Endothelial cell (in vitro differentiated cells): ENCODE measurements at places on chromosomes 1 and 21.

DNA sequence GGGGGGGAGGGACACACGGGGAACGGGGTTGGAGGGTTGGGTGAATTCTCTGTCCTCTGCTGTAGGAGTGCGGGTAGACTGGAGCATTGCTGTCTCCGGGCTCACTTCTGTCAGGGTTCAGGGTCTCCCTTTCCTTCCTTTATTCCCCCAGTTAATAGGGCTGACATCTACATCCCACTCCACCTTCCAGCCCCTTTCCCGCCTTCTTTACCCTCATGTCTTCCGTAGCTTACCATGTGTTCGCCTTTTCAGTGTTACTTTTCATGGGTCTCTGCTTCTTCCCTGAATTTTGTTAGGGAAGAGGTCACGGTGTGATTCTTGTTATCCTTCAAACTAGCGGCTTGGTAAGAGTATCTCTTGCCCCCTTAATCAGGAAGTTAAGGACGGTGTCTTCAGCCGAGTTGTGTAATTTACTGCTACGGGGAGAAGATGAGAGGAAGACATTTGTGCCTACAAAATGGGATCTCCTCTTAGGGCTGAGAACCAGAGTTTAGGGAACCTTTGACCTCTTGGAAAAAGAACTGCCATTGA is 917 bp downstream of the RAP1A start:
- DNase-seq, result no peak
- peak overlapping the region; percentile 95 for H3K4me3 ChIP-seq
- peaks cover 8% of the 10 kb centered on the region for H3K36me3 ChIP-seq
- H3K27me3 ChIP-seq, result peaks cover 1% of the 10 kb centered on the region
- peaks cover 32% of the 10 kb centered on the region for H3K4me1 ChIP-seq
- H3K27ac ChIP-seq, result peak overlapping the region; percentile 67

DNA sequence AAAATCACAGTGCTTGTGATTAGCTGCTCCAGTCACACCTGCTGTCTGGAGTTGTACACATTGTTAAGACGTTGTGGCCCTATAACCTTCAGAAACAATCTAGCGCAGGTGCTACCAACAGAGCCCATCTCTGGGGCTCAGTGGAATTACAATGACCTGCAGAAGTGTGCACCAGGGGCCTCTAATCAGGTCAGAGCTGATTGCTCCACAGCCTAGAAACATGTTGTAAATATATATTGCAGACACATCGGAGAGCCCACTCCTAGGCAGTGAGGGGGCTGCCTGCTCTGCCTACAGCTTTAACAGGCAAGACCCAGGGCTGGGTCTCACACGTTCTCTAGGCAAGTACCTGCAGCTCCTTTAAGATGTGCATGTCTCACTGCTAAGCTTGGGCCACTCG is 302.0 kb downstream of the SIPA1L2 start:
- no peak overlapping the region for H3K4me3 ChIP-seq
- peaks cover 3% of the 10 kb centered on the region for H3K36me3 ChIP-seq
- DNase-seq, result no peak
- H3K27me3 ChIP-seq, result no peaks in the 10 kb centered on the region
- no peaks in the 10 kb centered on the region for H3K4me1 ChIP-seq
- no peak overlapping the region for H3K27ac ChIP-seq

DNA sequence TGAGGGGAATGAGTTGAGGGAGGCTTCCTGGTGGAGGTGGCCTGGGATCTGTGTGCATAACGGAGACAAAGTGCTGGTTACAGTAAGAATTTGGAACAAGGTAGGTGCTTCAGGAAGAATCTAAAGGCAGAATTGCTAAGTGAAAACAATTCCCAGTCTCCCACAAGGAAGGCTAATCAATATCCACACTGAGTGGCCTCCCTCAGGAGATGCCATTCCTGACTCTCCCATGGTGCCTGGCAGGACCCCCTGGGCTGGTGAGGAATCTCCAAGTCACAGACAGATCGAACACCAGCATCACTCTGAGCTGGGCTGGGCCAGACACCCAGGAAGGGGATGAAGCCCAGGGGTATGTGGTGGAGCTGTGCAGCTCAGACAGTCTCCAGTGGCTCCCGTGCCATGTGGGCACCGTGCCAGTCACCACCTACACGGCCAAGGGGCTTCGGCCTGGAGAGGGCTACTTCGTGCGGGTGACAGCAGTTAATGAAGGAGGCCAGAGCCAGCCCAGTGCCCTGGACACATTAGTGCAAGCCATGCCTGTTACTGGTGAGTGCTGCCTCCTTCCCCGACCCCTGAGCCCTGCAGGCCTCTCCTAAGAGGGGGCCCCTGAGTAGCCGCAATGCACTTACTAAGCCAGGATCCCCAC is 30.7 kb downstream of the IGFN1 start:
- no peak overlapping the region for H3K27ac ChIP-seq
- no peak overlapping the region for H3K4me3 ChIP-seq
- DNase-seq, result no peak
- no peaks in the 10 kb centered on the region for H3K4me1 ChIP-seq
- H3K36me3 ChIP-seq, result no peaks in the 10 kb centered on the region

DNA sequence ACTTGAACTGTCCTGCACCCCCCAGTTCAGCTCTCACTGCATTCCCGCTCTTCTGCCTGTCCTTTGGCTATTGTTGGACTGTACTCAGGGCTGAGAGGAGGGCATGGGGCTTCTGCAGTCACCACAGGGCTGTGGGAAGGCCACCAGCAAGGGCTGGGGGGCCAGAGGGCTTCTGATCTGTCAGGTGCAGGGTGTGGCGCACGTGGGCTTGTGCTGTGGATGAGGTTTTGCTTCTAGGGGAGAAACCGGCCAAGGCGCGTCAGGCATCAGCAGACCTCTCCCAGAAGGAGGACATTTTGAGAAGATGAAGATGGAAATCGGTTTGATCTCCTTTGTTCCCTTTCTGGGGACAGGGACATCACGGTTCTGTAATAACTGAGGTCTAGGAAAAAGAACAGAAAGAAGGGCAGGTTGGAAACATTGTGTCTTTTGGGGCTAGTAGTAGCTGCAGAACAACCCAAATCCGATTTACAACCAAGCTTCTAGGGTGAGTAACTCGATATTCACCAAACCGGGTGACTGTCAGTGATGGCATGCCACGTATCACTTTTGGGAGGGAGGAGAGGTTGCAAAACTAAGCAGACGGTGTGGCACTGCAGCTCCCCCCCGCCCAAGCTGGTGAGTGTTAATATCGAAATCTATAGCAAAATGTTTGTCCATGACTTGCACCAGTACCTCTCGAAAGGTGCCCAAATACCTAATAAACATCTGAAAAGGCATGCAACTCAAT is 40.9 kb downstream of the AGPAT3 start:
- no peak overlapping the region for H3K27ac ChIP-seq
- H3K36me3 ChIP-seq, result no peaks in the 10 kb centered on the region
- no peak overlapping the region for H3K4me3 ChIP-seq
- no peaks in the 10 kb centered on the region for H3K4me1 ChIP-seq
- H3K27me3 ChIP-seq, result peaks cover 5% of the 10 kb centered on the region

DNA sequence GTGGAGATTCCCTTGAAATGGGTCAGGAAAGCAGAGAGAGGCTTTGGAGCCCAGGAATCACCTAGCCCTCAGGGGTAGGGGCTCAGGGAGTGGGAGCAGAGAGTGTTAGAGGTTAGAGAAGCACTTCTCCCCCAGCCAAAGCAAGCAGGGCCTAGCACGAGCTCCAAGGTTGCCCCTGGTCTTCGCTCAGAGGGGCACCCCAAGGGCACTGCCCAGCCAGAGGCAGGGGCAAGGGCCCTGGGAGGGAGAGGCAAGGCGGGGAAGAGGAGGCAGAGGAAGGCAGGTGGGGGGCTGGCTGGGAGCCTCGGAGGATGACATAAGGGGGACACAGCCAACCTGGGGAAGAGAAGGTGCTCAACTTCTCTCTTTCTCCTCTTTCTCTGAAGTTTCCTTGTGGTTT is 71.9 kb downstream of the CASZ1 start:
- no peak for DNase-seq
- H3K4me1 ChIP-seq, result no peaks in the 10 kb centered on the region
- no peak overlapping the region for H3K4me3 ChIP-seq
- H3K27me3 ChIP-seq, result peaks cover 9% of the 10 kb centered on the region

GRCh38 chr1:160827418-160827817 is 31.4 kb downstream of the LY9 start:
- no peak for DNase-seq
- peaks cover 4% of the 10 kb centered on the region for H3K27me3 ChIP-seq
- H3K4me1 ChIP-seq, result peaks cover 9% of the 10 kb centered on the region
- H3K27ac ChIP-seq, result no peak overlapping the region

GRCh38 chr1:43153443-43153842 is 18.6 kb downstream of the EBNA1BP2 start:
- no peak overlapping the region for H3K27ac ChIP-seq
- peaks cover 10% of the 10 kb centered on the region for H3K27me3 ChIP-seq
- H3K4me1 ChIP-seq, result peaks cover 39% of the 10 kb centered on the region

GRCh38 chr1:221667504-221667903 is 74.4 kb downstream of the DUSP10 start:
- DNase-seq, result no peak
- no peak overlapping the region for H3K4me3 ChIP-seq
- no peaks in the 10 kb centered on the region for H3K4me1 ChIP-seq
- H3K27me3 ChIP-seq, result no peaks in the 10 kb centered on the region
- H3K27ac ChIP-seq, result no peak overlapping the region

DNA sequence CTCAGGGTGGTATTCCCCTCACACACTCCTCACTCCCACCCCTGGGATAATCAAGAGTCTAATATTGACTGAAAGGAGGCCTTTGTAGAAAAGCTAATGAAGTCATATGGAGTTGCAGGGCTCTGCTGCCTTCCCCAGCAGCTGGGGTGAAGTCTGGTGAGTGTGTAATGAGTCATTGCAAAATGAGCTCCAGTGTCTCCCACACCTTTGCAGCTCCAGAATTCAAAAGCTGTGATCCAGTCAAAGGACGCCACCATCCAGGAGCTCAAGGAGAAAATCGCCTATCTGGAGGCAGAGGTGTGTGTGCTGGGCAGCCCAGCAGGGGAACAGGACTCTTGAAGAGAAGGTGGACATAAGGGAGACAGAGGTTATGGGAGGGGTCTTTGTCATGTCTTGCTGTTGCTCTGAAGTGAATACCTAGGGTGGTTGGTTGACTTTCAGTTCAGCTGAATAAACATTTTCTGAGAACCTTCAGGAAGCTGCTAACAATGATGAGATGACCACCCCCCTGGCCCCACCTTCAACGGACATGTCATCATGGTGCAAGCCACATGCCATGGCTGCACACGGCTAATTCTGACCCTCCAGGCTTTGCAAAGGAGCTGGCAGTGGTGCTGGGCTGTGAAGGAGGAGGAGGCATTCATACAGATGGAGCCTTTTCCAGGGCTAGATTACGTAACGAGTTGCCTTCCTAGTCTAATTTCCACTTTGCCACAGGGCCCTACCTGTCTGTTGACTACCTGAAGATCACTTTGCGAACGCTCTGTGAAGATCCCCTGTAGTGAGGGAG is 32.2 kb upstream of the SNX27 start:
- no peak for DNase-seq
- H3K27me3 ChIP-seq, result no peaks in the 10 kb centered on the region
- no peaks in the 10 kb centered on the region for H3K4me1 ChIP-seq
- peak overlapping the region; percentile 45 for H3K4me3 ChIP-seq
- peaks cover 34% of the 10 kb centered on the region for H3K36me3 ChIP-seq

- peaks cover 4% of the 10 kb centered on the region for H3K27me3 ChIP-seq
- peaks cover 10% of the 10 kb centered on the region for H3K4me1 ChIP-seq
- no peak overlapping the region for H3K27ac ChIP-seq
These were observed 108.8 kb downstream of the PLXNA2 start for GRCh38 chr1:208135354-208135753.

DNA sequence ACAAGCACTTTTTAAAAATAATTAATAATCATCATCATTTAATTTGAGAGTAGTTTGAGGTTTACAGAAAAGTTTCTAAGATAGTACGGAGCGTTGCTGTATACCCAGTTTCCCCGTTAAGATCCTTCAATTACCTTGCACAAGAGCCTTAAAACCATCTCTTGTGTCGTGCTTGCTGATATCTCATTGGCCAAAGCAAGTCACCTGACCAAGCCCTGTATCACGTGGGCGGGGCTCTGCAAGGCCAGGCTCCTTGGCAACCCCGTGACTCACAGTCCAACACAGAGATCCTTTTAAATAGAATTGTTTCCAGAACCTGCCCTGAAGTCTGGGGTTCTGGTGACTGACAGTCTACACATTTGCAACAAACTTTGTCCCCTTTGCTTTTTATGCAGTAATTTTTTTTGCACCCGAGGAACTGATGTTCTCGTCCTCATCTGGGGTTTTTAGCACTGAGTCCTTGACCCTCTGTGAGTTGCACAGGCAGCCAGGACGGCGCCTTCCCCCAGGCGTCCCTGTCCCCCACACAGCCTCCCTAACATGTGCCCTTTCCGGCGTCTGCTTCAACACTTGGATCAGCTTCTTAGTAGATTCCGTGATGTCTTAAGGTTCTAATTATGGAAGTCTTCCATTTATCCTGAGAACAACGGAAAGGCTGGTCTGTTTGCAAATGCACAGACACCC is 183.3 kb upstream of the TMEM51 start:
- DNase-seq, result no peak
- H3K36me3 ChIP-seq, result peaks cover 4% of the 10 kb centered on the region
- H3K27ac ChIP-seq, result no peak overlapping the region
- H3K4me3 ChIP-seq, result no peak overlapping the region

DNA sequence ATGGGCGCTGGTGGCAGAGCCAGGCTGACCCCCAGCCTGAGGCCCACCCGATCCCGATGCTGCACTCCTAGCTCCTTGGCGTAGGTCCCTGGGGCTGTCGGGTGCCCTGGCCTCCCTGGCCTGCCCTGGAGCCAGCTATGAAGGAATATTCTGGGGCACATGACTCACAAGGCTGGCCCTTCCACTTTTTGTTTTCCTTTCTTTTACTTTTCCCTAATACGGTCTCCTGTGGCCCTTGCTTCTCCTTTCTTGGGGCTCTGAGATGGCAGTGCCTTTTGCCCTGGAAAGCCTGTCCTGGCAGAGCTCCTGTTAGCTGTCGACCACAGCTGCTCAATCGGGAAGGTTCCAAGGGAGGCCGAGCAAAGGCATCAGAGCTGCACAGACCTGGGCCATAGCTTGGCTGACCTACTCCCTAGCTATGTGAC is 22.1 kb downstream of the ARHGEF10L start:
- no peaks in the 10 kb centered on the region for H3K4me1 ChIP-seq
- no peak for DNase-seq
- H3K4me3 ChIP-seq, result no peak overlapping the region
- H3K27me3 ChIP-seq, result peaks cover 7% of the 10 kb centered on the region
- H3K27ac ChIP-seq, result no peak overlapping the region
- no peaks in the 10 kb centered on the region for H3K36me3 ChIP-seq

GRCh38 chr1:13708380-13708982 is 8.5 kb downstream of the PRDM2 start:
- no peaks in the 10 kb centered on the region for H3K27me3 ChIP-seq
- H3K4me3 ChIP-seq, result no peak overlapping the region
- no peak for DNase-seq
- H3K27ac ChIP-seq, result no peak overlapping the region
- H3K4me1 ChIP-seq, result no peaks in the 10 kb centered on the region

DNA sequence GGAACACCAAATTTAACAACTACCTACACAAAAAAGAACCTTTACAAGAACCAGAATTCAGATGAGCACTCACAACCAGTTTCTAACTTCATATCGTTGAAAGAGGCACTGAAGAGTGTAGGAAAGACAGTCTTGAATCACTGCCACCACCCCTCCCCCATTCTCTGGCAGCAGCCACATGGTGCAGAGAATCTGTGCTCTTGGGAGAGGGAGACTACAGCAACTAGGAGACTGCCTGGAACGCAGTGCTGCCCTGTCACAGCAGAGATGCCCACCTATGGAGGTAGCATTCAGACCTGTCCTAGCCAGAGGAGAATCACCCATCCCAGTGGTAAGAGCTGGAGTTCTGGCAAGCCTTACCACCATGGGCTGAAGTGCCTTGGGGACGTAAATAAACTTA is 7.3 kb downstream of the CCN1 start:
- no peak for DNase-seq
- no peak overlapping the region for H3K27ac ChIP-seq
- H3K4me3 ChIP-seq, result no peak overlapping the region
- peaks cover 2% of the 10 kb centered on the region for H3K4me1 ChIP-seq
- peaks cover 8% of the 10 kb centered on the region for H3K27me3 ChIP-seq
- H3K36me3 ChIP-seq, result peaks cover 4% of the 10 kb centered on the region

- no peaks in the 10 kb centered on the region for H3K4me1 ChIP-seq
- no peak overlapping the region for H3K4me3 ChIP-seq
- no peaks in the 10 kb centered on the region for H3K27me3 ChIP-seq
- H3K27ac ChIP-seq, result no peak overlapping the region
These were observed 257.7 kb downstream of the FAF1 start for GRCh38 chr1:50702395-50702794.
